ENCODE measurements at places on chromosomes 11 and 22.

- DNase-seq = no peak
Measured at GRCh38 chr11:110830747-110831146, 118.5 kb upstream of the ARHGAP20 start.

DNA sequence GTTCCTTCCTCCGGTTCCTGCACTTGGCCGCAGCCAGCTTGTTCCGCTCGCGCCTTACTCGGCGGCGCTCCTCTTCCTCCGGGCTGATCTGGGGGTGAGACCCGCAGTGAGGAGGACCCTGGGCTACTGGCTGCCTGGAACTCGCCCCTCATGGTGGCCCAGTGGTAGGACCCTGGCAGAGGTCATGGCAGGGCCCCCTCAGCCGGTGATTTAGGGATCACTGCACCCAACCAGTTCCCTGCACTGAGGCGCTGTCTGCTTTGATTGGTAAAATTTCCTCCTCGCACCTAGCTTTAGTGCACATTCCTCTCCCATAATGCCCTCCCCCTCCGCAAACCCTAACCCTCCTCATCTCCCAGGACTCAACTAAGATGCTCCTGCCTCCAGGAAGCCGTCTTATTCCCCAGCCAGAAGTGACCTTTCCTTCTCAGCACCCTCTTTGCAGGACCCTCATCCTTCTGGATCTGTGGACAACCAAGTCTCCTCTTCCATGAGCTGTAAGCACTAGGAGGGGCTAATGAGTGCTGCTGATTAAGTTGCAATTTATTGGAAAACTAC is 3.6 kb downstream of the CCDC85B start:
- no peak for DNase-seq

DNA sequence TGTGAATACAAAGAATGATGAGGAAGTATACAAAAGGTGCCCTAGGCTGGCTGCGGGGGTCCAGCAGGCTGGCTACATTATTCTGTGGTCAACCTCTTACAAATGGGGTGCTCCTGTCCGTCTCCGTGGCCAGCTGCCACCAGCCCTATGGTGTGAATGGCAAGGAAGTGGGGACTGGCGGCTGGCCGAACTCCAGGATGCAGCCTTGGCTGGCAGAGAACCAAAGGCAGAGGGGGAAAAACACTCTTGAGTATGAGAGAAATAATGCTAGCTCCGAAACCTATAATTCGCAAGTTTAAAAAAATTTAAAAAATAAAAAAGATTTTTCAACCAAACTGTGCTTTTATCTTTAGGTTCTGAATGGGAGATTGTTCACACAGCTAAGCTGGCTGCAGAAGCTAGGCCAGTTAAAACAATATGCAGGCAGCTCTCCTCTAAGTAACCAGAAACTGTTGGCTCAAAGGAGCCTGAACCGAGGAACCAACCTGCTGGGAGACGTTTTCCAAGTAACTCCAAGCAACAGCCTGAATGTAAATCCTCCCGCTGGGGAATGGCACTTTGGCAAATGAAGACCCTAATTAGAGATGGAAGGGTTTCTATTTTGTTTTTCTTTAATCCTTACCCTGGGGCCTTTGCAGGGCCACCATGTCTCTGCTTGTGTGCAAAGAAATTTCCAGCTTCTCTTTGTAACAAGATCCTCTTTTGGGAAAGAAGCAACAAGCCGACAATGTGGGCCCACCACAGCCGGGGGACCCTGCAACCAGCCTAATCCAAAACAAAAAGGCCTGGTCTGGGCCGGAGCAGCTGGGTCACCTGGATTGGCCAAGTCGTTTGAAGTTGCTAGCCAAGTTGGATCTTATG is 50.2 kb downstream of the C22orf31 start:
- DNase-seq = no peak

DNA sequence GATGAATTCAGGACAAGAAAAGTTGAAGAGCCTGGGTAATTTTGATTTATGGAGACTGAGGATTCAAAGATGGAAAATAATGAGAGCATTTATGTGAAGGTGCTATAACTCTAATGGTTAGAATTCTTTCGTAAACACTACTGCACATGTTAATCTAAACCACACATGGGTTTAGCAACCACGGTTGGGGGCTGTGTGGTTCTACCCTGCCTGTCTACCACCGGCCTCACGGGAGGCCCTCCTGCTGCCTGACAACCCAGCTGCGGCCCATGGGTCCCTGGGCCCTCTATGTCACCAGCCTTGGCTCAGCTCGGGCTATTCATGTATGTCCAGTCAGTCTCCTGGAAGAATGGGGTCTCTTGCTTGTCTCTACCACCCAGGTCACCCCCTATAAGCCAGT is 68.5 kb upstream of the ARFGAP3 start:
- DNase-seq = peak; percentile 9

- DNase-seq = no peak
Measured at GRCh38 chr11:76135491-76135890, 70.8 kb downstream of the WNT11 start.

- peak; percentile 52 for DNase-seq
Measured at GRCh38 chr11:3341298-3341697, 37.6 kb downstream of the ZNF195 start.

- no peak for DNase-seq
Measured at GRCh38 chr22:26798462-26799065, 141.2 kb downstream of the MIAT start.

- DNase-seq = no peak
Measured at GRCh38 chr11:44658506-44658850, 68.3 kb upstream of the TSPAN18 start.

DNA sequence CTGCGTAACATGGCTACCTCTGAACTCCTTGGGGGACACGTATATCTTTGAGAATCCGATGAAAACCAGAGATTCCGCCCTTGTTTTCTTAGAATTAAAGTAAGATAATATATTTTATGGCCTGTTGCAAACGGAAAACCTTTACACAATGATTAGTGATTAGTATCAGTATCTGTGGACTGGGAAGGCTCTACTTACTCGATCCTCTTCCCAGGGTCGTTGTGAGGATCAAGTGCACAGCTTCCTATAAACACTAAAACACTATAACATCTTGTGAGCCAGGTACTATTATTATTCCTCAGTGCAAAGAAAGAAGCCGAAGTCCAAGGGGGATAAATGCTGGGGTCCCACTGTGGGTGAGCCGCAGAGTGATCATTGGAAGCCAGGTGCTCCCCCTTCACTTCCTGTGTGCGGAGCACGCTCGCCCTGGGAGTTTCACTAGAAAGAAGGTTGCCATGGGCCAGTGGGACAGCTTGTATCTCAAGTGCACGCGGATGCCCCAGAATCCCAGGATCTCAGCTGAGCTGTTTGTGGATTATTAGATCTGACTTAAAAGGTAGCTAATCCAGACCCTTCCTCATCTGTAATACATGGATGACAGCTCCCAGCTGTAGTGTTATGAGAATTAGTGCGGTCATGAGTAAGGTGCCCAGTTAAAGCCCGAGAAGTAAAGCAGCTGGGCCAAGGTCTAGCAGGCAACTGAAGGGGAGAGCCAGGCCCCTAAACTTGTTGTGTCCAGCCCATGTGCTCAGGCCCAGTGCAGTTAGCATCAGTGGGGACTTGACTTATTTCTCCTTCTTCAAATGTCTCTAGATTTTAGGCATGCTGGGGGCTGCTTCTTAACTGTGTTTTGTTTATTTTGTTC is 839 bp downstream of the CBY1 start:
- no peak for DNase-seq

GRCh38 chr11:64694821-64695365 is 28.1 kb downstream of the NRXN2 start:
- no peak for DNase-seq

- DNase-seq = no peak
Measured at GRCh38 chr11:111463276-111463675, 48.9 kb downstream of the BTG4 start.

- no peak for DNase-seq
Measured at GRCh38 chr22:41565403-41566054, 4.7 kb downstream of the CSDC2 start.

- DNase-seq = no peak
Measured at GRCh38 chr11:25612806-25613205, 719.1 kb upstream of the ANO3 start.

DNA sequence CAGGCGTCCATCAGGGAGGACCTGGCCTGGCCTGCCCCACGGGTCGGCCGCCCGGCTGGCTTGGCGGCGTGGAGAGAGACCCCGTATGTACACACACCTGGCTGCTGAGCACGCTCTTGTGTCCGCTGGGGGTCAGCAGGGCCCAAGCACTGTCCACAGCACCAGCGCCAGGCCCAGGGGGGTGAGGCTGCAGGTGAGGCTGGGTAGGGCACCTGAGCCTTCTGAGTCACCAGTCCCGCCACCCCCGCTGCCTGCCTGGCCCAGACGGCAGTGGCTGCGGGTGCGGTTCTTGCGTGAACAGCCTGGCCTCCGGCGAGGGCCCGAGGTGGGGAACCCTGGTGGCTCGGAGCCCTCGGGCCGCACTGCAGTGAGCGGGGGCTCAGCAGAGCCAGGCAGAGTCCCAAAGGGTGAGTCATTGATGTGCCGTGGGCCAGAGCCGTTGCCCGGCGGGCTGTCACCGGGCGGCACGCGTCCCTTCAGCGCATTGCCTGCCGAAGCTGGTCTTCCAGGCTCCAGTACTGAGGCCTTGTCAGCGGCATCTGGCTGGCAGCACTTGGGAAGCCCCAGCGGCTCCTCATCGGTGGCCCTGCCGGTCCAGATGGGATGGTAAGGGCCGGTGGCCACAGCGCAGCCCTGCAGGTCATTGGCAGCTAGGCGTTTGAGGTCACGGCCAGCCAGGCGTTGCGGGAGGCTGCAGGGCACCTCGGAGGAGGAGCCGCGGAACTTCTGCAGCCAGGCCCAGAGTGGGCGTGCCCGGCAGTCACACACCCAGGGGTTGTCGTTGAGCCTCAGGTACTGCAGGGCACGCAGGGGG is 26.3 kb downstream of the RTN4R start:
- DNase-seq = no peak

DNA sequence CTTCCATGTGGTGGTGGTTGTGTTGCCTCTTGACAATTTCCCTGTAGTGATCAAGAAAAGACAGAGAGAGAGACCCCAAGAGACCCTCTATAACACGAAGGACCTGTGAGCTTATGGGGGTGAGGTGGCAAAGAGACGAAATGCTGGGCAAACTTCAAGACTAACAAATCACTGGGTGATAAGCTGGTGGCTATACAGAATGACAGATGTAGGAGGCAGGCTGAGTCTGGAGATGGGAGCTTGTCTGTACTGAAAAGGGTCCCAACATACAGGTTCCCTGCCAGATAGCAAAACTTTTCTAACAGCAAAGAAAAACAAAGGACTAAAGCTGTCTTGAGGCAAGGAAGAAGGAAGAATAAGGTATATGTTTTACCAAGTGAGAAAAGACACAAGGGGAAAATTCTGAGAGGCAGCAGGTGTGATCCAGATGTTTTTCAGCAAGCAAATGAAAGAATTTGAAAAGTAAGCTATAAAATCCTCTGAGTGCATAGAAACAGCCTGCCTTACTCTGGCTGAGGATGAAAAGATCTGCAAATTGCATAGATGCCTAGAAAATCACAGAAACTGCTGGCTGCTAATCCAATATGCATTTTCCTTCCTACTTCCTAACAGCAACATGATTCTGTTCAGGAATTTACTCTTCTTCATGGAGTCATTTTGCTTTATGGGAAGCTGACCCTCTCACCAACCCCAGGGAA is 21.9 kb upstream of the LYVE1 start:
- no peak for DNase-seq

GRCh38 chr11:102564110-102564509 is 33.6 kb upstream of the MMP7 start:
- no peak for DNase-seq

DNA sequence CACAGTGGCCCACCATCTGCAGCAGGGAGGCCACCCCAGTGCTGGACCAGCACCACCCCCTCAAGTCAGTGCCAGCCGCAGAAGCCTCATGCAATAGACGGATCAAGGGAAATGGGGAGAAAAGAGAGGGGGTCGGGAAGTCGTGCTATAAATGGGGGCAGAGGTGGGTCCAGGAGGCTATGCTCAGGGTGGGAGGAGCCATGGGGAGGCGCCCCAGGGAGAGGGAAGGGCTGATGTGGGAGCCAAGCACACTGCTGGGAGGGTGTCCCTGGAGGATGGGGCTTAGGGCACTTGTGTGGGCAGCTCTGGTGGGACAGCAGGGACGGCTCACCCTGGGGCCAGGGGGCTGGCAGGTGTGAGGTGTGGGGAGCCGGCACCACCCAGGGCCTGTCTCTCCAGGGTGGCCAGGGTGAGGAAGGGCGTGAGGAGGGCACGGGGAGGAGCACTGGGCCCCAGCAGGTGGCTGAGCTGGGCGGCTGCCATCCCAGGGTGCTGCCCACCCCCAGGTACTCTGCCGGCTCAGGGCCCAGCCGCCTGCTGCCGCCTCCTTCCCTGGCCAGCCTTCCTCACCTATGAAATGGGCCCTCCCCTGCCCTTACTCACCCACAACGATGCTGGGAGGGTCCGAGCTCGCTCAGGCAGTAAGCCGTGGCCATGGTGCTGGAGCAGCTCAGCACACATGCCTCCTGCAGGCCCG is 18.0 kb downstream of the PHLDA2 start:
- no peak for DNase-seq

- DNase-seq = no peak
Measured at GRCh38 chr11:128548649-128549255, 38.6 kb downstream of the ETS1 start.
